AG10803 (cell line): ENCODE measurements at places on chromosomes 1 and 21.
A peak's percentile ranks its signal among the peaks of the same experiment; 100 is the strongest.

DNA sequence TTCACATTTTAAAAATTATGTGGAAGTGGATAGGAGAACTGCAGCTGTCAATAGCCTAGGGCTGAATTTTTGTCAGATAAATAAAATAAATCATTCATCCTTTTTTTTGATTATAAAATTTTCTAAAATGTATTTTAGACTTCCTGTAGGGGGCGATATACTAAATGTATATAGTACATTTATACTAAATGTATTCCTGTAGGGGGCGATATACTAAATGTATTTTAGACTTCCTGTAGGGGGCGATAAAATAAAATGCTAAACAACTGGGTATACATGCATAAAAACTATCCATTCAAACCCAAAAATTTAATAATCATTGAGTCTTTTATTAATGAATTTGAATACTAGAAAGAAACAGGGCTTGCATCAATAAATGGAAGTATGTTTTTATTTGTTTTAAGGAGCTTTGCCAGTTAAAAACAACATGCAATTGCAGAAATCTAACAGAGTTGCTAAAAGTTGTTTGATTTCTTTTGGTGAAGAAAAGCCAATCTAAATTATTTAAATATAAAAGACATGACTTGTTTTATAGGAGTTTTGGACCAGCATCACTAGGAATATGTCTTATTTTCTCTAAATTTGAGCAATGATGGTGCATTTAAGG lies 31.4 kb downstream of the CLCA1 start:
- peak; percentile 21 for DNase-seq

- DNase-seq = no peak
These were observed 1.9 kb downstream of the TOR1AIP2 start for GRCh38 chr1:179875596-179876299.

DNA sequence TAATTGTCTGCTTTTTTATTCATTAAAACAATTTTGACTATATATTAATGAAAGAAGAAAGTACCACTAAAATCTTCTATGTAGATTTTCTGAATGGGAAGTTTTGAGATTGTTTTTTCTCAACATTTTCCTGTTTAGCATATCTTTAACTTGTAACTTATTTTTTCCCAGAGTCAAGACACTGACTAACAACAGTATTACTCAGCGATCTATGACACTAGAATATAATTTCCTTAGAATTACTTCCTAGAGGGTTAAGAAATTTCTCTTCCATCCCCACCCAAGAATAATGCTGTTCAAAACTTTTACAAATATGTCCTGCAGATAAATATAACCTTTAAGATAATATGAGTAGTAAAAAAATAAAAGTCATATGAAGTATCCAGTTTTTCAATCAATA lies 218.2 kb upstream of the NR5A2 start:
- DNase-seq = no peak

- DNase-seq = no peak
These were observed 4.5 kb downstream of the ZBED6 start for GRCh38 chr1:203799971-203800370.

DNA sequence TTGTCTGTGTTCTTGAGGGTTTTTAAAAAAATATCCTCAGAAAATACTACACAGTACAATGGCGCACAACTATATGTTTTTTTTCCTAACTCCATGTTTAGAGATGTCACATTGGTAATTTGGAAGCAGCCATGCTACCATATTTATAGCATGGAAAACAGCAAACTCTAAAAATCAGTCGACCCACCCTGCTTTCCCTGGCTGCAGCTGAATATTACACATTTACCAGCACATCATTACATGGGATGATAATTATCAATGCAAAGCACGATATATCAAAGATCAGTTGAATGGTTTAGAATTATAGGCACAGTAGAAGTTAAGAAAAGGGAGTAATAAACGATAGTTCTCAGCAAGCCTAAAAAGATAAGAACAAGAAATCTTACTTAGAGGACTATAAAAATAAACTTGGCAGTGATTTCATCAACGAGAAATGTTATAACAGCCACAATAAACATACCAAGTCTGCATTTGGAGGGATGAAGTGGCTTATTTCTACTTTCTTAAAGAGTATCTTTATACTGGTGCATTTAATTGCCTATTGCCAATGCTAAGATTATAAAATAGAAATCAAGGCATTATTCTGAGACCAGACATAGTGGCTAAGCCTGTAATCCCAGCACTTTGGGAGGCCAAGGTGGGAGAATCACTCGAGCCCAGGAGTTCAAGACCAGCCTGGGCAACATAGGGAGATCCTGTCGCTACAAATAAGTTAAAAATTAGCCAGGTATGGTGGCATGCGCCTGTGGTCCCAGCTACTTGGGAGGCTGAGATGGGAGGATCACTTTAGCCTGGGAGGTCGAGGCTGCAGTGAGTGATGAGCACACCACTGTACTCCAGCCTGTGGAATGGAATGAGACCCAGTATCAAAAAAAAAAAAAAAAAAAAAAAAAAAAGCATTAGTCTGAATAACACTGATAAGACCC lies 43.4 kb downstream of the WDR64 start:
- no peak for DNase-seq

DNA sequence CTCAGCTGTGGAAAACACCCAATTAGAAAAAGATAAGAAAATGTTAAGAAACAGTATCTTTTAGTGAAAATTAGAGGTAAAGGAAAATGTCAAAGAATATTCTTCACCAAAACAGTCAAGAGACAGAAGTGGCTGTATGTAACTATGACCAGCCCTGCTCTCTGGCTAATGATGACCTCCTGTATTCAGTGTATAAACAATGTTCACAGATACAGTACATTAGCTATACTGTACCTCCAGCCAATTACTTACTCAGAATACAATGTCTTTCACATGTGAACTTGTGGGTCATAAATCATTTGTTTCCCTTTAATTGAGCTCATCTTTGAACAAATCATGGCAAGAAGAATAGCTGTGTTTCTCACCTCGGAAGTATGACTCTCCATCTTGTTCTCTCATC lies 432.0 kb downstream of the LMO4 start:
- no peak for DNase-seq

DNA sequence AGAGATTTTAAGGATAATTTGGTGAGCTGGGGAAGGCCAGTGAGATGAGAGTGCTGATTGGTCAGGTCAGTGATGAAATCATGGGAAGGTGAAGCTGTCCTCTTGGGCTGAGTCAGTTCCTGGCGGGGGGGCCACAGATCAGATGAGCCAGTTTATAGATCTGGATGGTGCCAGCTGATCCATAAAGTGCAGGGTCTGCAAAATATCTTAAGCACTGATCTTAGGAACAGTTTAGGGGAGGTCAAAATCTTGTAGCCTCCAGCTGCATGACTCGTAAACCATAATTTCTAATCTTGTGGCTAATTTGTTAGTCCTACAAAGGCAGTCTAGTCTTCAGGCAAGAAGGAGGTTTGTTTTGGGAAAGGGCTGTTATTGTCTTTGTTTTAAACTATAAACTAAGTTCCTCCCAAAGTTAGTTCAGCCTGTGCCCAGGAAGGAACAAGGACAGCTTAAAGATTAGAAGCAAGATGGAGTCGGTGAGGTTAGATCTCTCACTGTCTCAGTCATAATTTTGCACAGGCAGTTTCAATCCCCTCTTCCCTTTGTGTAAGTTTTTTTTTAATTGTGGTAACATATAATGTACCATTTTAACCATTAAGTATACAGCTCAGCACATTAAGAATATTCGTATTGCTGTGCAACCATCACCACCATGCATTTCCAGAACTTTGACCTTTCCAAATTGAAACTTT lies 39.4 kb downstream of the PTAFR start:
- DNase-seq = no peak

DNA sequence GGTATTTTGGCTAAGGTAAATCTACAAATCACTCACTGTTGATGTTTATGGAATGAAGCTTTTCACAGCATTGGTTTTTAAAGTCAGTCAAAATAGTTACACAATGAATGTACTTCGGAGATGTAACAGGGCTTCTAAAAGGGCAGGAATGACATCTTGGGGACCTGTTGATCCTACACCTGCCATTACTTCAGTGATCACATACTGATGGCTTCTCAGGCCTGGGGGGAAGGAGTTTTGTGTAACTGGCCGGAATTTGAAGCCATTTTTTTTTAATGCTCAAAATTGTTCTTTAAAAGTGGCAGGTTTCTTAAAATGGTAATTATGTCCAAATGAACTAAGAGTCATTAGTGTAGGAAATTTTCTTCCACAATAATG lies 11.2 kb downstream of the RPL5 start:
- no peak for DNase-seq

GRCh38 chr1:94045465-94046056 lies 75.4 kb downstream of the ABCA4 start:
- DNase-seq = peak; percentile 97

GRCh38 chr1:87685311-87686135 lies 356.8 kb downstream of the LMO4 start:
- no peak for DNase-seq

DNA sequence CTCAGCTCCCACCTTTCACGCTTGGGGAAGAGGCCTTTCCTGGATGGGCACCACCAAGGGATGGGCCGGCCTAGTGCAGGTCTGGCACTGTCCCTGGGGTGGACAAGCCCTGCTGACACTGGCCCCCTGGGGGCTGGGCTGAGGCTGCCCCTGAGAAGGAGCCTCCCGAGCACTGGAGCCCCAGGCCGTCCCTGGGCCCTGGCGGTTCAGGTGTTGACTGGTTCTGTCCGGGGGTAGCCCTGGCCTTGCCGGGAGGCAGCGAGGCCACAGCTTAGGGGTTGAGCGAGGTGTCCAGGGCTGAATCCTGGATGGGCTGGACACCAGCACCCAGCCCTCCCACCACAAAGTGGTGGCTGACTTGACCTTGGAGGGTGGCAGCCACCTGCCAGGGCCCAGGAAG lies 49.7 kb upstream of the ACTRT2 start:
- no peak for DNase-seq

DNA sequence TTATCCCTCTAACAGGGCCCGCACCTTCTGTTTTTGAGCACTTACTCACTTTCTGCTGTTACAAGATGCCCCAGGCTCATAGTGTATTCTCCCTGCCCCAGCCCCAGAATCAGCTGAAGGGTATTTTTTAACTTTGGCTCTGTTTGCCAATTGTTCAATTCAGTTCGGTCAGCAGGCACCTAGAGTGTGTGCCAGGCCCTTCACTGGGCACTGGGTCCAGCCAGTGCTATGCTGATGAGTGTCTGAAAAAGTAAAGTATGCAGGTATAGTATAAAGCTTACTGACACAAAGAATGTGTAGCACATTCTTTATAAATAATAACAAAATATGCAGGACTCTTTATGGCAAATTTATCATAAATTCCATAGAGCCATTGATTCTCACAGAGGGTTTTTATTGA lies 35.0 kb downstream of the FHAD1 start:
- no peak for DNase-seq

- no peak for DNase-seq
These were observed 50.8 kb upstream of the POU3F1 start for GRCh38 chr1:38097284-38097898.

- DNase-seq = peak; percentile 84
These were observed 513.6 kb downstream of the PLPP3 start for GRCh38 chr1:56065729-56066128.
